NCI-H1436 treated with DMSO at 0.1 percent for 48 hours (cell line): ENCODE measurements at places on chromosomes 2 and 18.

DNA sequence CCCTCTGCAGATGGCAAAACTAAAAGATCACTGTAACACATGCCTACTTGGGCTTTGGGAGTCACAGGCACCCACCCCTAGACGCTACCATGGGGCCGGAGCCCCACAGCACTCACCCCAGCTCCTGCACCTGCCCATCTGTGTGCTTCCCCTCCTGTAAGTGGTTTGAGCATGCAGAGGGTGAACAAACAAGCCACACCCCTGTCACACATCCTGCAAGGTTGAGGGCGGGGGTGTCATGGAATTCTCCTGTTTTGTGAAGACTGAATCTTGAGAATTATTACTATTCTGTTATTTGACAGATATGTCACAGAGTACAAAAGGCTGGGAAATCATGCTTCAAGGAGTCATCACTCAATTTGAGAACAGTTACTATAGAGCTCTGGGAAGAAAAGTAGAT, 60.9 kb downstream of the RFTN2 start:
- DNase-seq = no peak

- DNase-seq = no peak
Measured at GRCh38 chr2:226064932-226065570, 665.5 kb downstream of the NYAP2 start.

DNA sequence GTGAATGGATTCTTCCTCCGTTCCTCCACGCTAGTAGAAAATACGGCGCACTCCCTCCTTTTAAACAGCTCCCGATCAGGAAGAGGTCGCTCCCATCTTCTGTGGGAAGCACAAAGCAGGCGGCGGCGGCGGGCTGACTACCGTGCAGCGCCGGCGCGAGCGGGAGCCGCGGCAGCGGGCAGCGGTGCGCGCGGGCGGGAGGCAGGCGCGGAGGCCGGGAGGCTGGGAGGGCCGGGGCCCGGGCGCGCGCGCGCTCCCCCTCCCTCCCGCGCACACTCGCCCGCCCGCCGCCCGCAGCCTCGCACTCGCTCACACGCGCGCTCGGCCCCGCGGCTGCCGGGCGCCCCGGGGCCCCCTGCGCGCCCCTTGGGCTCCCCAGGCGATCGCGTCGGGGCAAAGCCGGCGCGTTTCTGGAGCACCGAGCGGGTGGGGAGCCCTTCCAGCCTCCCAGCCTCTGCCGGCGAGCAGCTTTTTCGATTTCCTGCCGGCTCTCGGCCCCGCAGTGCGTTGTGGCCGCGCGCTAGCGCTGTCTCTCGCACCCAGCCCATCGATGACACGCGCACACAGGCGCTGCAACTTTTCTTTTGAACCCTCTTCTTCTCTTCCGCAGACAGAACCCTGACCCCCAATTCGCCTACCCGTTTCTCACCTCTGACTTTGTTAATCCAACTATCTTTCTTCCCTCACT, at the start of gene SLC8A1:
Gene SLC8A1 (minus strand): TSS at position 173 of the 688 bp plus-strand sequence.
- DNase-seq = no peak

GRCh38 chr2:102619414-102620319, at the start of gene SLC9A2:
Gene SLC9A2, plus strand, starts transcription at chr2:102619553. Its CDS starts 296 bp downstream, at chr2:102619849.
- no peak for DNase-seq

DNA sequence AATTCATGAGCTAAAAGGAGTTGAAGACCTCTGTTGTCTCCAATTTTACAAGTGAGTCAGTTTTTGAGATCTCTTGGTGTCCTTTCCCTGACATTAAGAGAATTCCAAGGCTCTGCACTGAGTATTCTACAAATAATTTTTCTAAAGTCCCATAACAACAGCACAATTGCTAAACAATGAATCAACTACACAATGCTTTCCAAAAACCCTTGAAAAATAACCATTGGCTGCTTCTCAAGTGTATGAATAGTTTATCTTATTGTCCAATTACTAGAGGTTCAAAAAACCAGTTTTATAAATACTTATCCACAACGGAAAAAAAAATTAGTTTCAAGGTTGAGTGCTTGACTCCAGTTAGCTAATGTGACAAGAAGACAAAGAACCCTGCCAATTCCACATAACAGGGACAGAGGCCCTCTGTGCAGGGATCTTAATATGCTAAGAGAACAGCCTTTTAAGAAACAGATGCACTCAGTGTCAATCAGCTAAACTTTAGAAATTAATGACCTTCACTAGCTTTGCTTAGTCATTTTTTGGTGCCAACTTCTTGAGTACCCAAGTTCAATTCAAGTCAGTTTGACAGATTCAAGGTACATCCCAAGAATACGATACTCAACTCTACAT, 266.6 kb upstream of the CYP26B1 start:
- no peak for DNase-seq

DNA sequence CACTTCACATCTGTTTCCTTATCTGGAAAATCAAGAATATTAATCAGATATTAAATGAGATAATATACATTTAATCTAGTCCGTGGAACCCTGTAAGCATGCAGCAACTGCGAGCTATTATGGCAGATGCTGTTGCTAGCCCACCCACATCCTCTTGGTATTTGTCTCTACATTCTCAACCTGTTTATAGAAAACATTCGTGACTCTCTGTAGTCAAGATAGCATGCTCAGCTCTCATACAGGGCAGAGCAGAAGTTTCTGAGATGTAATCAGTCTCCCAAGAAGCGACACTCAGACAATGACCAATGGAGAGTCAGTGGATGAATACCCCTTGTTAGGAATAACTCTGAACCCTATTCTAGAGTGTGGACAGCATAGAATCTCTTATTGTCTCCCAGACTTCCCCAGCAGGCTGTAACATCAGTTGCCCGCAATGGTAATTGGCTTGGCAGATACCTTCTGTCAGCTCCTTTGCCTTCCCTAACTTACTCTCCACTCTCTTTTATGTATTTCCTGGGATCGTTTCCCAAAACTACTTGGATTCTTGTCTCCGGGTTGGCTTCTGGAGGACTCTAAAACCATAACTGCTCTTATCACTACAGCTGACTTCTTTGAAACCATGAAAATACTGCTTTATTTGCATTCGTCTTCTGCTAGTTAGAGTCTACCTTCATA, 400.7 kb upstream of the TNP1 start:
- no peak for DNase-seq

DNA sequence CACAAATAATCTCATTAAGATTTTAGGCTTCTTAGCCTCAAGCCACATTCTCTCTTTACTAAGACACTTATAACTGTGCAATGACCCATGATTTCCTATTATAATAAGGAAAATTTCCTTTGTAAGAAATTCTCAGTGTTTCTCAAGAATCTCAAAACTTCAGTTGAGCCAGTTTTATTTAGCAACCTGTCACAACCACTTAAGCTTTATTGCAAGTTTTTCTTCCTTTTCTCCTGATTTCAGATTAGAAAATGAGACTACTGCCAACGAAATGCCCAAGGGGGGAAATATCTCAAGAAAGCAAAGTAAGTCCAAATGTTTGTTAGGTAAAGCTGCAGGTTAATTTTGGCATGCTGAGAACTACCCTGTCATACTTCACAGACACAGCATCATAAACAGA, 178.5 kb downstream of the THADA start:
- DNase-seq = no peak
